Stimulated activated CD4-positive, alpha-beta T cell treated with anti-CD3 and anti-CD28 coated beads, Interleukin-1b, Interleukin-23, amount 100 ng/mL, for 24 hours (primary cell): ENCODE measurements at places on chromosomes 5 and 9.

DNA sequence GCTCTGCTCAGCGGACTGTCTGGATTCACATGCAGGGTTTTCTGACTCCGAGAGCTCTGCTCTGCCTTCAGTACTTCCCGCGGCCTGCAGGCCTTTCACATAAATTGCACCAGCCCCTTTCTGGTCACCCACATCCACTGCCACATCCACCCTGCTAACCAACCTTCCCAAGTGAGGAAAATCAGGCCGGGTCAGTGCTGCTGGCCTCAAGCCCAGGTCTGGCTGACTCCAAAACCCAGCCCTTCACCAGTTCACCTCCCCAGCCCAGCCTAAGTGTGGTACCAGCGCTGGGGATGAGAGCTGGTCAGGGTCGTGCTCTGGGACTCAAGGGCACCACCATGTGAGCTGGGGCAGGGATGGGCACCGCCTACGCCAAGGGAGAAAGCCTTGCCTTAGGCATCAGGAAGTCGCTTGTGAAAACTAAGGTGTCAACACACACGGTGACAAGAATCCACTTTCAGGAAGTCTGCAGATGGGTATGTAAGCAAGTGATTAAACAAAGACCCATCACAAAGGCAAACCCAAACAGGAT, 12.3 kb downstream of the LMAN2 start:
- no peak for DNase-seq

- no peak for DNase-seq
Measured at GRCh38 chr5:73443829-73444498, 4.6 kb downstream of the FOXD1 start.

GRCh38 chr5:98557916-98558315, 215.5 kb upstream of the RGMB start:
- DNase-seq, result no peak

GRCh38 chr9:94700445-94700844, 26.1 kb upstream of the AOPEP start:
- no peak for DNase-seq

DNA sequence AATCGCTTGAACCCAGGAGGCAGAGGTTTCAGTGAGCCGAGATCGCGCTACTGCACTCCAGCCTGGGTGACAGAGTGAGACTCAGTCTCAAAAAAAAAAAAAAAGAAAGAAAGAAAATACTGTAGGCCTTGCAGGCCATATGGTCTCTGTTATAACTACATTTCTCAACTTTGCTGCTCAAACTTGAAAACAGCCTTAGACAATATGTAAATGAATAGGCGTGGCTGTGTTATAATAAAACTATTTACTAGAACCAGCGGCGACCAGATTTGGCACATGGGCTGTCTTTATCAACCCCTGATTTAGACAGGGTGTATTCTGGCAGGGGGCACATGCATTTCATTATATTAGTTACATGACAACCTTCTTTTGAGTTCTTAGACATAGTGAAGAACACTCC, 130.0 kb downstream of the C9orf152 start:
- DNase-seq, result no peak

- DNase-seq, result no peak
Measured at GRCh38 chr9:104810421-104811339, 46.8 kb downstream of the NIPSNAP3B start.
